AG09319 (cell line): ENCODE measurements at places on chromosomes 4 and X.

- no peak for DNase-seq
These were observed 220.4 kb upstream of the AGTR2 start for GRCh38 chrX:115949900-115950822.

DNA sequence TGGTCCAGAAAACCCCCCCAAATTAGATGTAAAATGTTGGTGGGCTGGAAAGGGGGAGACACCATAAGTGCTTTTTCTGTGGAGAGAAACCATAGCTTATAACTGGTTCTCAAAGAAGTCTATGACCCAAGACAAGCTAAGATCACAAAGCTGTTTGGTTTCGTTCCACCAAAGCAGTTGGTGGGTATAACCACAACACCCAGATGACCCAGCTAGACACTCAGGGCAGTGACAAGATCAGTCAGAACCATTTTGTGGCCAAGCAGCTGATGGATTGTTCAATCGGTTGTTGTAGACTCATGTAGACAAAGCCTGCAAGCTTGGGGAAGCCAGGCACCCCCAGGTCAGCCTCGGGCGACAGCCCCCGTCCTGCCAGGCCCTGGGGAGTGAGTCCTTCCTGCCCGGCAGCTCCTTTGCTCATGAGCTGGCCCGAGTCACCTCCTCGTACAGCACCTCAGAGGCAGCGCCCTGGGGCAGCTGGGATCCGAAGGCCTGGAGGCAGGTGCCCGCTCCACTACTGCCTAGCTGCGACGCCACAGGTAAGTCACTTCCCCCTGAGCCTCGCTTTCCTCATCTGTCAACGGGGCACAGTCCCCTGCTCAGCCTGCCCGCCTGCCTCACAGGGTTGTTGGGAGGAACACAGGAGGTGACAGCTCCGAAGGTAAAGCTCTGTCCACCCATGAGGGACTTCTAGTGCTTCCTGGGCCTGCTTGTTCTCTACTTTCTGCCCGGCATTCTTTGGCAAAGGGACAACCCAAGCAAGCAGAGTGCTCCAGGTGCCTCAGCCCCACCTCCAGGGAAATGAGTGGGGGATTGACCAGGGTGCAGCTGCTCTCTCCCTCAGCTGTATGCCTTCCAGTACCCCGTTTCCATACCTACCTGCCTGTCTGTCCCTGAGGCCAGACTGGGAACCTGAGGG is 65.2 kb upstream of the MTM1 start:
- no peak for DNase-seq

- no peak for DNase-seq
These were observed 24.2 kb downstream of the REST start for GRCh38 chr4:56931924-56932323.

DNA sequence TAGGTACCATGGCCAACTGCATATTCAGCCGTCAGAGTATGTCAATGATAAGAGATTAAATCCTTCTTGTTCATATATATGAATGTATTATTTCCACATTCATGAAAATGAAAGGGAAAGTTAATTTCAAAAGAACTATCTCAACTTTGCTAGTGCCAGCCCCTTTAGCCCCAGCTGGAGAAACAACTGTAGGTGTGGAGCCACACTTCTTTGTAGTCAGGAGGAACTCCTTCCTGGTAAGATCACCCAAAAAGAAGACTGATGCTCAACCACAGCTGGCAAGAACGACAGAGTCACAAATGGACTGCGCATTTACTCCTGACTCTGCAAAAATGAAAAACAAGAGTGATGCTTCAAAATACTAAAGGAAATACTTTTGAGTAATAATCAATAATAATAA is 136.3 kb downstream of the RASL11B start:
- DNase-seq, result no peak

- DNase-seq, result no peak
These were observed 399.0 kb downstream of the PABPC4L start for GRCh38 chr4:133802359-133803140.

DNA sequence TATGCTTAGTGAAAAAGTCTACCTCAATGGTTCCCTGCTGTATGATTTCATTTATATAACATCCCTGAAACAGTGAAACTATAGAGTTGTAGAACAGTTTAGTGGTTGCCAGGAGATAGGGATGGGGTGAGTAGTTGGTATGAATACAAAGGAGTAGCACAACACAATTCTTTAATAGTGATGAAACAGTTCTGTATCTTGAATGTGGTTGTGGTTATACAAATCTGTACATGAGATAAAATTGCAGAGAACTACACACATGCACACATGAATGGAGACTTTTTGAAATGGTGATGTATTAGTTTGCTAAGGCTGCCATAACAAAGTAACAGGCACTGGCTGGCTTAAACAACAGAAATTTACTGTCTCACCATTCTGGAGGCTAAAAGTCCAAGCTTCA is 677.1 kb downstream of the ADGRL3 start:
- DNase-seq, result no peak

GRCh38 chr4:113114884-113115283 is 65.4 kb downstream of the ANK2 start:
- no peak for DNase-seq

- DNase-seq, result no peak
These were observed 179.0 kb downstream of the KCNIP4 start for GRCh38 chr4:21769404-21770147.

DNA sequence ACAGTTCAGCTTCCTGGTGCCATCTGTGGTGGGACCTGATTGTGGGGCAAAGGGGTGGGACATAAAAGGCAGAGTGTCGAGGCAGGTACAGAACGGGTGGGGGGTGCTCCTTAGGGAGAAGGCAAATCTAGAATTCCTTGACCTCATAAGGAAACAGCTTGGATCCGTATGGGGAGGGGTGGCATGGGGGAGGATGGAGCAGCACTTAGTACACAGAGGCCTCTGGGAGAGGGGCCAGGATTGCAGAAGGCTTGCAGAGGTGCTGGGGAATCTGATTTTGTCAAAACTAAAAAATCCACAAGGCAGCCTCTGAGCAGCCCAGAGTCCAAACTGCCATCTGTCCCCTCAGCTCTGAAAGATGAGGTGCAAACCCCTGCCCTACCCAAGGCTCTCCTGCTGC is 2.3 kb upstream of the EMD start:
- DNase-seq, result no peak

- no peak for DNase-seq
These were observed 1.3 kb upstream of the TSPYL2 start for GRCh38 chrX:53080628-53081580.

DNA sequence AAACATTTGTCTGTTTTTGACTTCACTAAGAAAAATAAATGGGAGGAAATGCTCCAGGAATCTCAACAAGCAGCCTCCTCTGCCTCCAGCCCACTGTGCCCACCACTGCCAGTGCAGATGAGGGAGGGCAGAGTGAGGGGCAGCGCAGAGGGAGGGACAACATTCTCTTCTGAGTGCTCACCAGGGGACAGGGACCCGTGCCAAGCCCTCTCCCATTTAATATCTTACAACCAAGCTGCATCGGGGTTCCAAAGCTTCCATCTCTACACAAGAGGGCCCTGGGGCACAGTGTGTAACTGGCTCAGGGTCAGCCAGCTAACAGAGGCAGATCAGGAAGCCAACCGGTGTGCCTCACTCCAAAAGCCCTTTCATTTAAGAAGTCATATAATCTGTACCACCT is 120.4 kb downstream of the NSUN7 start:
- DNase-seq, result no peak

DNA sequence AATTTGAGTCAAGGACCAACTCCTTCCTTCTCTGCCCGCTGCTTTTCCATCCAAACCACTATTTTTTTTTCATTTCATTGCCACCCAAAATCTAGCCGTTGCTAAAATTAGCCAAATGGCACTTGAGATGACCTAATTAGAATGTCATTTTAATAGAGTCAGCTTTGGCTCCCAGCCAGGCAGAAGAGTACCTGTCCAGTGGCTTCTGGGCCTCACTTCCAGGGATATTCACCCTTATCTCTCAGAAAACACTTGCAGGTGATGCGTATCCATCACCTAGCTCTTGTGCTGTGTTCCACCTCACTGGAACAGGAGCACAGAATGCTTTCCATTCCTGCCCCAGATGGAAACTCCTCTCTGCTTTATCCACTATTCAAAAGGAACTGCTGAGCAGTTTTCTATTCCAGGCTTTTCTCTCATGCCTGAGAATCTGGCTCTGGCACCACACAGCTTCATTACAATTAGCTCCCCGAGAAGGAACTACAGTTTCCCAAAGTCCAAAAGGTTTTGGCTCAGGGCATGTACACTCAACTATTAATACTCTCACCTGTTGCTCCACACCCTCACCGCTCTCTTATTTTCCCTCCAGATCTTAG is 18.5 kb downstream of the MAGEA9B start:
- no peak for DNase-seq

DNA sequence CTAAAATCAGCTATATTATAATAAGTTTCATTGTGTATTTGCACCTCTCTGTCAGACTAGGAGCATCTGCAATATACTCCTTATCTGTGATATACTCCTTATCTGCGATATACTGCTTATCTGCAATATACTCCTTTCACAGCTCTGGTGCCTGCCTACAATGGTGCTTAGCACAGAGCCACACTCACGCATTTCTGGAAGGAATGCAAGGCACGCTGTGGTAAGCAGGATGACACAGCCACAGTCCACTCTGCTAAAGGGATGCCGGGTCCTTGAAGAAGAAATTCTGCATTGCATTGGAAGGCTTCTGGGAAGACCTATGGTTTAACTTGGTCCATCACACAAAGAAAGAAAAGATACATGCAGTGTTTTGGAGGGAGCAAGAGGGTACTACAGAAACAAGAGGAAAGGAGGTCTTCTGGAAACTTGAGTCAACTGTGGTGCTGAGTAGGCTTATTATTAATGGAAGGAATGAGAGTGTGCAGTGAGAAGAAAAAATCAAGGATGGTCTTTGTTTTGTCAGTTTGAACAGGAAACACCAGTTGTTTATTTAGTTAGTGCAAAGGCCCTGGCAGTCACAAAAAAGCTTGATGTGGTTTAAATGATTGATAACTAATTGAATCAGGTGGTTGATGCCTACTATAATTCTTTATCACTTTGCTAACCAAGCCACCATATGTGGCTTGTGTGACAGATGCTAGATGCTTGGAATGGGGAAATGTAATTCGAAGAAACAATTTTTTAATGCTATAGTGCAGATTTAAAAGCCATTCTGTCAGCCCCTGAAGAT is 342.3 kb downstream of the GRXCR1 start:
- no peak for DNase-seq

- no peak for DNase-seq
These were observed 33.8 kb upstream of the ADRA2C start for GRCh38 chr4:3732076-3733028.

- no peak for DNase-seq
These were observed 3.9 kb upstream of the NKX6-1 start for GRCh38 chr4:84502955-84503373.

DNA sequence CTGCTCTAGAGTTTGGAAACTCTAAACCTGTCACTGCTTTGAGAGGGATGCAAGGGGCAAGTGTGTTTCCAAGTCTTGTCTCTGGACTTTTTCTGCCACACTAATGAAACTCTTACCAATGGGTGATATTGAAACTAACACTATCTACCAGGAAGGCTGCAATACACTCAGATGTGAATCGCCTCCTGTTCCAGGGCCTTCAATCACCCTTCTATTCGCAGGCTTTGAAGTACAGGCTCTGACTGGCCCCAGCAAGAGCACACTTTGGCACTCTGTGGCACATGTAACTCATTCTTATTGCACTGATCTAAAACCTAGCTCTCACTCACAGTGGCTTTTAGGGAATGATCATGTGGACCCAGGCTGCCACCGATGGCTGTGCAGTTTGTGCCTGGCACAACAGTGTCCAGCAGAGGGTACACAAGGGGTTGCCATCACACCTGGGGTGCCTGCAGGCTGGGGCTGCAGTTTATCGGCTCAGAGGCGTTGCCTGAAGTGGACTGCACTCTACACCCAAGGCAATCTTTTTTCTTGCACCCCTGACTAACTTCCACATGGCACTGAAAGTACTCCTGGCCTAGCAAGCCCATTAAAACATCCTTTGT is 210.8 kb downstream of the MGST2 start:
- no peak for DNase-seq

GRCh38 chrX:107465932-107466620 is 16.6 kb downstream of the FRMPD3 start:
- no peak for DNase-seq

- DNase-seq, result no peak
These were observed 16.7 kb upstream of the S100P start for GRCh38 chr4:6676722-6677558.

- DNase-seq, result no peak
These were observed 1.1 kb upstream of the FMR1 start for GRCh38 chrX:147910607-147911006.

GRCh38 chr4:51842167-51842553 is 793 bp upstream of the DCUN1D4 start:
- DNase-seq, result no peak

GRCh38 chr4:180809439-180809838 is 1433.8 kb upstream of the TENM3 start:
- no peak for DNase-seq

- no peak for DNase-seq
These were observed 280.5 kb downstream of the FBXW7 start for GRCh38 chr4:152255437-152255836.

DNA sequence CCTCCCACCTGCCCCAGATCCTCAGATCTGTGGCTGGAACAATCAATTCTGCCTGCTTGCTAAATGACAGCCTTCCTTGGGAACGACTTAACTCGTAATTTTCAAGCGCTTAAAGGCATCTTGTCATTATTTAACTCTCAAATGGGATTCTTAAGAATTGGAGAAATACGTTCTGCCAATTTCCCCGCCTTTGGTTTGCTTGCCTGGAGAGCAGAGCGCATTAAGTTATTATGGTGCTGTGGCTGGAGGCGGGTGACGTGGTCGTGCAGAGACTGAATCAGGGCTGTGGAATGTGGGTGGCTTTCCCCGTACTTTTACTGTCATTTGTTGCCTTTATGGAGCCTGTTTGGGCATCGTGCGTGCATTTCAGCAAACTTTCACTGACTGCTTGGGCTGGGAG is 78.9 kb upstream of the PSAPL1 start:
- DNase-seq, result no peak

DNA sequence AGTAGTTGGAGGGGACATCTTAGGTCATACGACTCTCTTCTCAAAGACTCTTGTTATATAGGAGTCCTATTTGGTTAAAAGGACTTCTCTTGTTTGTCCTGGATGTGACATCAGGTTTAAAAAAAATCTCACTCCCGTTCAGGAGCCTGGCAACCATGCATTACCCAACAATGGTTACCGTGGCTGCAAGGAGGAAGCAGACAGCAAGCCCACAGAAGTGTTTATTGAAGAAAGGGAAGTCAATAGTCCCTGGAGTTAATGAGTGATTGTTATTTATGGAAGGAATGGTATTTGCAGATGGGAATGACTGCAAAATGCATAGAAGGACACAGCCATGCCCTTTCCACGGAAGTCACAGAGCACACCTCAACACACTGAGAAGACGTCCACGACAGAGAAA is 75.9 kb upstream of the ENPP6 start:
- no peak for DNase-seq

DNA sequence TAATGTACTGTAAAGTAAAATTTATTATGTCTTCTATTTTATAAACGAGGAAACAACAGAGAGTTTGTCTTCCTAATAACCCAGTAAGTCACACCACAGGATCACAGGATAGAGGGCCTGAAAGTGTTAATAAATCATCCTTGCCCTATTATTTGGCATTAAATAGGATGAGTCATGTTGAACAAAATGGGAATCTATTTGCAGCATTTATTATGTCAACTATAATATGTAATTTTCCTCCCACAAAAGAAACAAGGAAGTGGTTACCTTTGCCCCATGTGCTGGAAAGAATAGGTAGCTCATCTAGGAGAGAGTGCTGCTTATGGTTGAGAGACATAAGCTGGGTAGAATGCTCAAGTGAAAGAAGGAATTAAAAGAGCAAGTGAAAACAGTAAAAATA is 237.6 kb upstream of the NDST3 start:
- no peak for DNase-seq

- DNase-seq, result no peak
These were observed 6.1 kb upstream of the CYSLTR1 start for GRCh38 chrX:78333521-78333920.
